ENCODE measurements at places on chromosomes 13 and 19. TPM values are rescaled to one million over a fixed set of nuclear protein-coding genes. Genes with fewer than 3 reads are reported as not detected.

The SIGLEC8 gene
- 0.05 TPM for polyA plus RNA-seq

- DNase-seq = no peak
Measured at GRCh38 chr13:46296921-46297320, 85.2 kb downstream of the LRRC63 start.

DNA sequence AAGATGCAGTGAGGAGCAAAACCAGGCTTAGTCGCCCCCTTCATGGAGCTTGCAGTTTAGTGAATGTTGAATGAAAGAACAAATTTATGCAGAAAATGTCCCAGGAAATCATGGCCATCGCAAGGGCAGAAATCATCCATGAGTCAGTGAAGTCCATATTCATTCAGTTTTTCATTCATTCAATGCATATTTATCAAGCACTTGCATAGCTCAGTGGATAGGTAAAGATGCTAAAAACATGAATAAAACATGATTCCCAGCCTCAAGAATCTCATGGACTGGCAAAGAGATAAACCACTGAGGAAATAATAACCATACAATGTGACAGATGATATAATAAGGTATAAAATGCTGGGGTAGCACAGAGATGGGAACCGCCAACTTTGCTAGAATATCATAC is 58.8 kb downstream of the HSPH1 start:
- DNase-seq = no peak

DNA sequence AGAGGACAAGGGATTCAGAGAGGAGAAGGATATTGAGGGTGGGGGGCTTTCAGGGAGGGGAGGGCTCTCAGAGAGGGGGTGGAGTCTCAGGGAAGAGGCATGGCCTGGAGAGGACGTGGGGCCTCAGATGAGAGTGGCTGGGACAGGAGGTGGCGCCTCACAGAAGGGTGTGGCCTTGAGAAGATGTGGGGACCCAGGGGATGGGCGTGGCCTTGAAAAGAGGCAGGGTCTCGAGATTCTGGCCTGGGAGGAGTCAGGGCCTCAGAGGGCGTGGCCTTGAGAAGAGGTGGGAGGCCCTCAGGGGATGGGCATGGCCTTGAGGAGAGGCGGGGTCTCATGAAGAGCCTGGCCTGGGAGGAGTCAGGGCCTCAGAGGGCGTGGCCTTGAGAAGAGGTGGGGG is 23.7 kb upstream of the TNFSF14 start:
- DNase-seq = no peak

DNA sequence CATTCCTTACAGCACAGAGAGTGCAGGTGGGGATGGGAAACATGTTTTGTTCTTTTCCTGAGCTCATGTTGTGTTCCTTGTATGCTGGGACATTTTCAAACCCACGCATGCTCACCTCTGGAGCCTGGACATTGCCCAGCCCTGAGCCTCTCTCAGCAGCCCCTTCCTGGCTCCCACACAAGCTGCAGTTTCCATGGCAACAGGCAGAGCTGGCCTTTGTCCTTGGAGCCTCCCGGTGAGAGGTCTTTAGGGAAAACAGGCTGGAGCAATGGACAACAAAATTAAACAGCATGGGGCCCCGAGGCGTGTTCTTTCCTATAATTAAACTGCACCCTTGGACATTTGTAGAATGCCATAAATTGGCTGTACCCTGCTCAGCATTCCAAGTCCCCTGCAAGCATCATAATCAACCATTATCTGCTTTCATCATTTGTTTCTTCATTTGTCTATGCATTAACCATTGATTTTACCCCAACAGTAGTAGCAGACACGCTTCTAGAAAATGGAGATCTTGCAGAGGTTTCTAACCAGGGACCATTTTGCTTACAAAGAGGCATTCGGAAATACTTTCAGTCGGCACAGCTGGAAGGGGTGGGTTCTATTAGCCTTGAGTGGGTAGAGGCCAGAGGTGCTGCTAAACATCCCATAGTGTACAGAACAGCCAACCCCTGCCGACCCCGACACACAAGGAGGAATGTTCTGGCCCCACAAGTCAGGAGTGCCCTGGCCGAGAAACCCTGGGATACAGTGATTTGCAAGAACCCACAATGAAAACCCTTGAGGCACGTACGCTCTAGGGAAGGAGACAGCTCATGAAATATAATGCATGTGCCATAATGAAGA is 133.4 kb upstream of the PEG3 start:
- peak; percentile 82 for DNase-seq

DNA sequence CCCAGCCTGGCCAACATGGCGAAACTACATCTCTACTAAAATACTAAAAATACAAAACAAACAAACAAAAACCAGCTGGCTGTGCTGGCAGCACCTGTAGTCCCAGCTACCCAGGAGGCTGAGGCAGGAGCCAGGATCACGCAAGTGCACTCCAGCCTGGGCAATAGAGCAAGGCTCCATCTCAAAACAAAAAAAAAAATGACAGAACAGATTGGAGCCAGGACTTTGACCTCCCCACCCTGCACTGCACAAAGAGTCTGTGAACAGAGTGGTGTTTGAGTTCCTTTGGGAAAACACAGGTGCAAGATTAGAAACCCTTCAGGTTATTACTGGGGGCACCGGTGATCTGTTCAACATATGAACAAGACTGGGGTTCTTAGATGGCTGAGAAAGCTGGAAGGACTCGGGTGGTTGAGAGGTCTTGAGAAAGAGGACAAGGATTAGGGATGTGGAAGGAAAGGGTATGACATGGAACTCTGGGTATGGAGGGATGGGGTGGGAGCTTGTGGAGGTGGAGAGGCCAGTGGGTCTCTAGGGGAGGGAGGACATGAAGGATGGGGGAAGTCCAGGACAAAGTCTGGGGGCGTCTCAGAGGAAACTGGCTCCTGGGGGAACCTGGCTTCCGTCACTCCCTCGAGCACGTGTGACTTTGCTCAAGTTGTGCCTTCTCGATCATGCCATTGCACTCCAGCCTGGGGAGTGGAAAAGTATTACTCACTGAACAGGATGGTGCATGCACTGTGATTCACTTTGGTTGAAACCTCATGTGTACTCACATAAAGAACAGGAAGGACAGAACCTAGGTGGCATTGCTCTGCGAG is 25.9 kb downstream of the RCN3 start:
- DNase-seq = no peak

DNA sequence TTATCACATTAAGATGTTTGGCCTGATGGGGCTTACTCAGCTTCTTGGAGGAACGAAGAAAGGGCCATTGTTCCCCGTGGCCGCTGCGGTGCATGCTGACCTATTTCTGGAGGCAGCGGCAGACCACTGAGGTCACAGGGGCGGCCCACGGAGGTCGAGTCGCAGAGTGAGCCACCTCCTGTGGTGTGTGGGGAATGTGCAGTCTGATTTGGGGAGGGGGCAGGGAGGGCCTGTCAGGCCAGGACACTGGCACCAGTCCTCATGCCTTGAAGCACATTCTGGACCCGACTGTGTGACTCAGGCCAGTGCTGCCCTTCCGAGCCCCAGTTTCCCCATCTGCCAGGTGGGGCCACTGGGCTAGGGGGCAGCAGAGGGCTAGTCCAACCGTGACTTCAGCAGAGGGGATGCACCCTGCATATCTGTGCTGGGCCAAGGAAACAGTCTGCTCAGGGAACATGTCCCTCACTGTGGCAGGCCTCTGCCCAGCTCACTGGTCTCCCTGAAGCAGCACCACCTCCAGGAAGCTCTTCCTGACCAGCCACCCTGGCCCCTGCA is 6.3 kb downstream of the SLC7A10 start:
- no peak for DNase-seq

The KLF5 gene
- polyA plus RNA-seq = 2.5 TPM

The PRODH2 gene
- polyA plus RNA-seq = not detected

DNA sequence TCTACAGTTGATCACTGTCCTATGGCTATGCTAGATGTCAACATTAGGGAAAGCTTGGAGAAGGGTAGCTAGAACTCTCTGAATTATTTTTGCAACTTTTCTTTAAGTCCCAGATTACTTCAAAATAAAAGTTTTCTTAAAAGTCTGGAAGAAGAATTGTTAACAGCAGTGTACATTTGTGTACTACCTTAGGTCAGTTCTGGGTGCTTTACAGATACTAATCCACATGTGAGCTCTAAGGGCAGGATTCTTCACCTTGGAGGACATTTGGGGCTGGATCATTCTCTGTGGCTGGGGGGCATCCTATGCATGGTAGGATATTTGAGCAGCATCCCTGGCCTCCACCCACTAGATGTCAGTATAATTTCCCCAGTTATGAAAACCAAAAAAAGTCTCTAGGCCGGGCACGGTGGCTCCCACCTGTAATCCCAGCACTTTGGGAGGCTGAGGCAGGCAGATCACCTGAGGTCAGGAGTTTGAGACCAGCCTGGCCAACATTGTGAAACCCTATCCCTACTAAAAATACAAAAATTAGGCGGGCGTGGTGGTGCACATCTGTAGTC is 2.8 kb downstream of the BRME1 start:
- no peak for DNase-seq

GRCh38 chr19:10388957-10389356 is 8.6 kb upstream of the TYK2 start:
- DNase-seq = peak; percentile 92

DNA sequence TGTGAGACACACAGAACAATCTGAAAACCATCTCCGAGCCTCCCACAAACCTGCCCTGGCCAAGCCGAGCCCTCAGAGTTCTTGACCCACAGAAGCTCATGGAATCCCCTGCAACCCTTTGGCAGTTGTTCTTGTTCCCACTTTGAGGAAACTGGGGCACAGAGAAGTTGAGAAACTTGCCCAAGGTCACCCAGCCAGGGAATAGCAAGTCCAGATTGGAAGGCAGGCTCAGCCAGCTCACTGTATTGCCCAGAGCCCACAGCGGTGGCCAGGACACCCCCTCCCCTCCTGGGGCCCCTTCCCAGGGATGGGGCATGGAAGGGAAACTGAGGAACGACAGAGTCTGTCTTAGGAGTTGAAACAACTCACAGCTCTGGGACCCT is 1.8 kb downstream of the ZSWIM4 start:
- no peak for DNase-seq

DNA sequence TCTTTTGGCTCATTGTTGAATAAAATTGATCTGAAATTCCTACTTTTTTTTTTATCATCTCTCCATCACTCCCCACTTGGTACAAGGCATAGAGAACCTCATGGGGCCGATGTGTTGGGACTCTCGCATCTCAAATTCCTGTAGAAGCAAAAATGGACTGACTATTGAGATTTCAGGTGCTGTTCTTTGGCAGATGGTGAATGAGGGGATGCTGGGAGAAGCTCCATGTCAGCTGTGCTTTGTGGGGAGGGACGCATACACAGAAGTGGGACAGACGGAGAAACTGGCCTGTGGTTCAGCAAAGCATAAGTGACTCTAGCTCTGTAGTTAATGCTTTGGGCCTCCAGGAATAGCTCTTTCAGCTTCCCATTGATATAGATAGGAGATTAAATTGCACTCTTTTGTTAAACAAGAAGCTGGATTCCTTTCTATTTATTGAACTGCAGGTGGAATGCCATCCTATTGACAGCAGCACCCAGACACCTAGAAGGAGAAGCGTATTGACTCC is 194.5 kb upstream of the RNF113B start:
- DNase-seq = no peak

The IRGC gene
- polyA plus RNA-seq = not detected

- no peak for DNase-seq
Measured at GRCh38 chr13:53200075-53200474, 171.5 kb downstream of the OLFM4 start.

GRCh38 chr19:3062165-3063105 is at the start of gene TLE5:
Gene TLE5 (minus strand): TSS chr19:3062495. CDS start chr19:3062200, 295 bp downstream.
- peak; percentile 69 for DNase-seq

GRCh38 chr13:102452836-102453235 is 51.0 kb upstream of the FGF14 start:
- no peak for DNase-seq

DNA sequence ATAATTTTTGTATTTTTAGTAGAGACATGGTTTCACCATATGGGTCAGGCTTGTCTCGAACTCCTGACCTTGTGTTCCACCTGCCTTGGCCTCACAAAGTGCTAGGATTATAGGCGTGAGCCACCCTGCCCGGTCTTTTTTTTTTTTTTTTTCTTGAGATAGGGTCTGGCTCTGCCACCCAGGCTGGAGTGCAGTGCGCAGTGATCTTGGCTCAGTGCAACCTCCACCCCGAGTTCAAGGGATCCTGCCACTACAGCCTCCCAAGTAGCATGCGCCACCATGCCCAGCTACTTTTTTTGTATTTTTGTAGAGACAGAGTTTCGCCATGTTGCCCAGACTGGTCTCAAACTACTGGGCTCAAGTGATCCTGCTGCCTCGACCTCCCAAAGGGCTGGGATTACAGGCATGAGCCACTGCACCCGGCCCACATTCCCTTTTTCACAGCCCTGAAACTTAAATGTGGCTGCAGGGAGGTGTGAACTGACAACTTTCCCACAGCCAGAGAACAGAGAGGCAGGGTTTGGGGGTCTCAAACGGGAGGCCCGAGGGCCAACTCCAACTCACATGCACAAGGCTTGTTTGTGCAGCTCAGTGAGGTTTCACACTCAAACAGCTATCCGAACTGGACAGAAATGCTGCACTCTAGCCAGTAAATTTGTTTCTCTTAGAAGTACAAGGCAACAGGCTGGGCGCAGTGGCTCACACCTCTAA is 4.4 kb upstream of the S1PR5 start:
- DNase-seq = no peak

The NCCRP1 gene
- polyA plus RNA-seq = 0.15 TPM

The C19orf44 gene
- polyA plus RNA-seq = 6.3 TPM

DNA sequence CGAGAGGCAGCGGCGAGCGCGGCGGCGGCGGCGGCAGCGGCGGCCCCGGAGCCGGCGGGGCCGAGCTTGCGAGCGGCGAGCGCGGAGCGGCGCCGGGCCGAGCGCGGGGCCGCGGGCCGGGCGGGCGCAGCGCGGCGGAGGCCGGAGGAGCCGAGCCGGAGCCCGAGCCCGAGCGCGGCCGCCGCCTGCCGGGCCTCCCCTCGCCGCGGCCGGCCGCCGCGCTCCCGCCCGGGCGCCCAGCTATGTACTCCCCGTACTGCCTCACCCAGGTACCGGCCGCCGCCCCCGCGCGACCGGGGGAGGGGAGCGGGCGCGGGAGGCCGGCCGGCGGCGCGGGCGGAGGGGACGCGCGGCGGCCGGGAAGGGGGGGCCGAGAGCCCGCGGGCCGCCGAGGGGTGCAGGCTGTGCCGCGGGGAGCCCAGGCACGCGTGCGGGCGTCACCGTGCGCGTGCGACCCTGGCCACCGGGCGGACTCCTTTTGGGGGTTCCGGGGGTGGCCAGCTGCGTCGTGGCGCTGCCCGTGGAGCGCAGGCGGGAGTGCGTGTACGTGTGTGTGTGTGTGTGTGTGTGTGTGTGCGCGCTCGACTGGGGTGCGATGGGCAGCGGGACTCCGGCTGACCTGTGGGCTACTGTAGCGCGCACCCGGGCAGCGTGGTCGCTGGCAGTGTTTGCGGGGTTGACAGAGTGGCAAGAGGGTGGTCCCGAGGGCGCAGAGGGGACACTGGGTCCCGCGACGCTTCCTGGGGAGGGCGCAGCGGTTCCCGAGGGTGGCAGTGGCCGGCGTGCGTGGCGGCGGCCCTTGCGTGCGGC is 526 bp downstream of the NFIX start:
- DNase-seq = peak; percentile 71
